ENCODE measurements at places on chromosomes 5 and 9. TPM values are rescaled to one million over a fixed set of nuclear protein-coding genes. Genes with fewer than 3 reads are reported as not detected.

C5orf52 gene
- not detected for total RNA-seq

JAKMIP2 gene
- 33.2 TPM for total RNA-seq

ZNF879 gene
- 13.7 TPM for total RNA-seq

GDF9 gene
- 0.54 TPM for total RNA-seq

SLC31A2 gene
- total RNA-seq = 4.9 TPM

PDCD1LG2 gene
- total RNA-seq = 0.09 TPM

- no peak for DNase-seq
These were observed 497.4 kb upstream of the CYLC2 start for GRCh38 chr9:102497709-102498108.

DNA sequence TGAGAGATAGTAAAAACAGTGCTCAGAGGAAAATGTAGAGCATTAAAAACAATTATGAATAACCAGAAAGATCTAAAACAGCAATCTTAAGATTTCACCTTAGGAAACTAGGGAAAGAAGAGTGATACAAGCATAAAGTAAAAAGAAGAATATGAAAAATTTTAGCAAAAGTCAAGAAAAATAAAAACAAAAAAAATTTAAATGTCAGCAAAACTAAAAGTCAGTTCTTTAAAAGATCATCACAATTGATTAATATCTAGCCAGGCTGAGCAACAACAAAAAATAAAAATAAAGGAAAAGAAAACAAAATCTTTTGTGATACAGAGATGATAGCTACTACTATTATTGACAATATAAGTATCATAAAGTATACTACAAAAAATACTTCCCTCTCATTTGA, 1088.1 kb upstream of the EDIL3 start:
- DNase-seq = no peak

DNA sequence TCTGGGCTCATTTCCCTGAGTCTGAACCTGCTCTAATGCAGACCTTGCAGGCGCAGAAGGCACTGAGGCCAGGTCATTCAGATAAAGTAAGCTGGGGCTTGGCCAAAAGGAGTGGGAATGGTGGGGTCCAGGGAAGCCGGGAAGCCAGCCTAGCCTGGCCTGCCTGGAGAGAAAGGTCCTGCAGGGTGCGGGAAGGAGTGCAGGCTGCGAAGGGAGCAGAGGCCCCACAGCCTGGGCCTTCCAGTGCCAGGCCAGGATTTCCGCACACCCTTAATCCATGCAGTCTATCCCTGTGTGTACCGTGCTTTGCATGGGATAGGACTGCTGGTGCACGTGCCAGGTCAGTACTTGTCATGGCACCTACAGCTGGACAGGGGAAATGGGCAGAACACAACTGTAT, 3.6 kb upstream of the STING1 start:
- DNase-seq = no peak

GRCh38 chr5:107296572-107296971, 374.2 kb downstream of the EFNA5 start:
- DNase-seq = no peak

DNA sequence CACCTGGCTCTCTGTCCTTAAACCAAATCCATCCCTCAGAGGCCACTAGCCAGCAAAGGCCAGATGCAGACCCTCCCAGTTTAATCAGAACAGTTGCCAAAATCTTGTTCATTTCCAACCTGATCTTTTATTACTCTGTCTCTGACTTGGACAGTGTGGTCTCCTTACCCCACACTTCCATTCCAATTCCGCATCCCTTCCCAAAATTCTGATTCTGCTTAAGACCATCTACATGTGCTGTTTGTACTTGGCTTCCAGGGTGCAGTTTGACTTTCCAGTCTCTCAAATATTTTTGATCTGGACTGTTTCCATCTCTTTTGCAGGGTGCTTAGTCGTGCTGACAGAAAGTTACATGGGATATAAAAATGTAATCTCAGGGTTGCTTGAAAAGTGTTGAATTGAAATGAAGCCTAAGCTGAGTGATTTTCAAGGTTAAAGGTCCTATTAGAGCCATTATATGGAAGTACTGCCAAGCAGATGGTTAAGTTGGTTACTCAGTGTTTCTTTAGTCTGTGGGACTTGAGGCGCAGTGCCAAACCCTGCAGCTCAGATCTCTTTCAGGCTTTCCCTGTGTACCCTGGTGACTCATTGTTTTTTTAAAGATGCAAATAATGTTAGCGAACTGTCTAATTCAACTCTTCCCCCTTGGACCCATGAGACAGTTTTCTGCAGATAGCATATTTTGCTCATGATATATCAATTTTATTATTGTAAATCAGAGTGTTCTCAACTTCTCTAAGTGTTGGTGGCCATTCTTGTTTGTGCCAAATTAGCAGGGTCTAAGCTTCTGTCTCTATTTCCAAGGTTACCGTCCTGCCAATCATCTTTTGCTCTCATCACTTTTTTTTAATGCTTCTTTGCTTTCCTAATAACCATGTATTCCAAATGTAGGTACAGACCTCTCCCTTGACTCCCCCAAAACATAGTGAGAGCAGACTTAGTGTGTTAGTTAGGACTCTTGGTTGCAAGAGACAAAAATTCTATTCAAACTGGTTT, 18.2 kb upstream of the DCP2 start:
- no peak for DNase-seq

GRCh38 chr5:62779010-62779422, 200.4 kb downstream of the LRRC70 start:
- peak; percentile 20 for DNase-seq

- DNase-seq = no peak
These were observed 18.8 kb upstream of the RPL26L1 start for GRCh38 chr5:172940268-172941066.

GRCh38 chr5:75265731-75266130, 29.1 kb upstream of the ANKRD31 start:
- no peak for DNase-seq

- peak; percentile 59 for DNase-seq
These were observed 502 bp downstream of the NSD1 start for GRCh38 chr5:177133853-177134696.

- DNase-seq = no peak
These were observed 13.0 kb upstream of the PLIN2 start for GRCh38 chr9:19140259-19140658.

GRCh38 chr5:7894860-7895259, 25.9 kb downstream of the MTRR start:
- no peak for DNase-seq

Measured in cerebellum (tissue), 4 donors.